ENCODE measurements at places on chromosomes 7 and 10. TPM values are rescaled to one million over a fixed set of nuclear protein-coding genes. Genes with fewer than 3 reads are reported as not detected.
A peak's percentile ranks its signal among the peaks of the same experiment; 100 is the strongest.

GRCh38 chr10:124956764-124957163 is 14.8 kb downstream of the ZRANB1 start:
- H3K4me3 ChIP-seq, result no peak overlapping the region
- no peaks in the 10 kb centered on the region for H3K4me1 ChIP-seq
- no peak overlapping the region for H3K27ac ChIP-seq
- H3K36me3 ChIP-seq, result no peaks in the 10 kb centered on the region
- DNase-seq, result no peak

- H3K36me3 ChIP-seq, result no peaks in the 10 kb centered on the region
- no peaks in the 10 kb centered on the region for H3K4me1 ChIP-seq
- H3K27me3 ChIP-seq, result no peaks in the 10 kb centered on the region
- H3K27ac ChIP-seq, result no peak overlapping the region
These were observed 300.6 kb downstream of the ZEB1 start for GRCh38 chr10:31619531-31620061.

- no peaks in the 10 kb centered on the region for H3K36me3 ChIP-seq
- H3K27ac ChIP-seq, result no peak overlapping the region
- H3K4me1 ChIP-seq, result no peaks in the 10 kb centered on the region
- H3K4me3 ChIP-seq, result no peak overlapping the region
- DNase-seq, result no peak
- H3K27me3 ChIP-seq, result no peaks in the 10 kb centered on the region
These were observed 8.5 kb upstream of the KNDC1 start for GRCh38 chr10:133151543-133151972.

CALML3 gene
- not detected for total RNA-seq

DNA sequence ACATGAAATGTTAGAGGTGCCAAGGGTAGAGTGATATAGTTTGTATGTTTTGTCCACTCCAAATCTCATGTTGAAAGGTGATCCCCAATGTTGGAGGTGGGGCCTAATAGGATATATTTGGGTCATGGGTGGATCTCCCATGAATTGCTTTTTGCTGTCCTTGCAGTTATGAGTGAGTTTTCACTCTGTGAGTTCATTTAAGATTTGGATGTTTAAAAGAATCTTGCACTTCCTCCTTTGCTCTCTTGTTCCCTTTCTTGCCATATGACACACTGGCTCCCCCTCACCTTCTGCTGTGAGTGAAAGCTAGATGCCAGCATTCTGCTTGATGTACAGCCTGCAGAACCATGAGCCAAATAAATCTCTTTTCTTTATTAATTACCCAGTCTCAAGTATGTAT is 269.2 kb downstream of the ZWINT start:
- H3K27ac ChIP-seq, result no peak overlapping the region
- H3K27me3 ChIP-seq, result no peaks in the 10 kb centered on the region
- H3K4me3 ChIP-seq, result no peak overlapping the region
- no peaks in the 10 kb centered on the region for H3K36me3 ChIP-seq
- no peaks in the 10 kb centered on the region for H3K4me1 ChIP-seq

DNA sequence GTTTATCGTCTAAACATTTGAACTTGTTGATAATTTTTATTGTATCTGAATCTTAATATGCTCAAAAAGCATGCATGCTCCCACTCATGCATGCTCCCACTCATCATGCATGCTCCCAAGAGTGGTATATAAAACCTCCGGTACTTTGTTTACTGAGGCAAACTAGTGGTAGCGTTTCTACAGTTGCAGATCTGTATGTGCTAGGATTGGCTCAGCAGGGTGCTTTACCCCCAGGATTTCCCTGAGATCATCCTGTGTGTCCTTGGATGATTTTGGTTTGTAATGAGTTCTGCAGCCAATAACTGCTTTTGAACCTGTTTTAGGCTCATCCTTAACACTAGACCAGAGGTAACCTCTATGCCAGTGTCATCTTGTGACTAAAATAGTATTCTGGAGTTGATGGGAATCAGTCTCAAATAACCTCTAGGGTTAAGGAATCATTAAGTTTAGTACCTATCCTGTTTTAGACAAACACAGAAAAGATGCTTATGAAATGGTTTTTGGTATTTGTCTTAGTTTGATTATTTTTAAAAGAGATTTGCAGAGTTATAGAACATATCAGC is 40.4 kb downstream of the PHTF2 start:
- DNase-seq, result no peak
- no peak overlapping the region for H3K27ac ChIP-seq
- no peaks in the 10 kb centered on the region for H3K27me3 ChIP-seq

GRCh38 chr7:130918129-130919052 is 184.4 kb upstream of the KLF14 start:
- no peak overlapping the region for H3K4me3 ChIP-seq
- H3K27me3 ChIP-seq, result no peaks in the 10 kb centered on the region
- peaks cover 11% of the 10 kb centered on the region for H3K36me3 ChIP-seq
- peak overlapping the region; percentile 66 for H3K27ac ChIP-seq
- DNase-seq, result no peak
- peaks cover 53% of the 10 kb centered on the region for H3K4me1 ChIP-seq

GRCh38 chr7:14902589-14903067 is at the start of gene DGKB:
DGKB (minus strand) TSS chr7:14902751.
- peak within 1 kb of the TSS; percentile 63 for H3K4me3 ChIP-seq
- H3K36me3 ChIP-seq, result no peaks in the 10 kb centered on the region
- no peaks in the 10 kb centered on the region for H3K4me1 ChIP-seq
- no peaks in the 10 kb centered on the region for H3K27me3 ChIP-seq
- no peak within 1 kb of the TSS for H3K27ac ChIP-seq

- no peaks in the 10 kb centered on the region for H3K27me3 ChIP-seq
- no peak overlapping the region for H3K4me3 ChIP-seq
- H3K4me1 ChIP-seq, result peaks cover 2% of the 10 kb centered on the region
- DNase-seq, result no peak
- no peak overlapping the region for H3K27ac ChIP-seq
These were observed 126.5 kb downstream of the CUBN start for GRCh38 chr10:17003151-17003550.

FZD1 gene
- 34.8 TPM for total RNA-seq

- H3K27ac ChIP-seq, result no peak overlapping the region
- DNase-seq, result no peak
- H3K36me3 ChIP-seq, result no peaks in the 10 kb centered on the region
- H3K27me3 ChIP-seq, result no peaks in the 10 kb centered on the region
- no peak overlapping the region for H3K4me3 ChIP-seq
- peaks cover 2% of the 10 kb centered on the region for H3K4me1 ChIP-seq
These were observed 95.9 kb upstream of the SLC25A13 start for GRCh38 chr7:96417784-96418183.

LIPJ gene
- total RNA-seq, result not detected

- DNase-seq, result no peak
- H3K4me3 ChIP-seq, result no peak overlapping the region
- H3K4me1 ChIP-seq, result no peaks in the 10 kb centered on the region
These were observed 304.9 kb downstream of the IPMK start for GRCh38 chr10:57962839-57963238.

FOXI2 gene
- total RNA-seq, result 1.1 TPM

GRCh38 chr10:117086546-117086945 is 51.5 kb downstream of the VAX1 start:
- H3K27me3 ChIP-seq, result no peaks in the 10 kb centered on the region
- no peak overlapping the region for H3K27ac ChIP-seq
- H3K4me1 ChIP-seq, result no peaks in the 10 kb centered on the region
- H3K36me3 ChIP-seq, result no peaks in the 10 kb centered on the region
- DNase-seq, result no peak

VSTM2A gene
- not detected for total RNA-seq

DNA sequence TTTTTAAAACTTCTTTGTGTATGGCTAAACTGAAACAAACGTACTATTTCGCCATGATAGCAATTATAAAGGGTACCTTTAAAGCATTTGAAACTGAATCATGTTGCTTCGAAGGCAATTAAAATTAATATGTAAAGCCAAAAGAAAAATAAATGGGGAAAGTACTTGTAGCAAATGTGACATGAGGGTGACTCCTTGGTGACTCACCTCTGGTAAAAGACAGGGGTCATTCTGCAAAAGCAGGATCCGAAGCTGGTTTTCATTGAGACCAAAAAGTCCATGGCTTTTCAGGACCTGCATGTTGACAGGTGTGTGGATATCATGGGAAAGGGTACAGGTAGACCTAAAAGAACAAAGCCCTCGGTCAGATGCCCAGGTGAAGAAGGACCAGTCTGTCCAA is 1.5 kb downstream of the ZC3HAV1L start:
- H3K36me3 ChIP-seq, result no peaks in the 10 kb centered on the region
- peaks cover 10% of the 10 kb centered on the region for H3K4me1 ChIP-seq
- DNase-seq, result no peak
- H3K27me3 ChIP-seq, result no peaks in the 10 kb centered on the region

CCDC146 gene
- total RNA-seq, result 15.4 TPM

GRCh38 chr7:107564553-107565298 is 955 bp downstream of the DUS4L start:
- H3K4me1 ChIP-seq, result no peaks in the 10 kb centered on the region
- H3K4me3 ChIP-seq, result peak overlapping the region; percentile 82
- DNase-seq, result no peak
- H3K27ac ChIP-seq, result peak overlapping the region; percentile 93

MRLN gene
- total RNA-seq, result not detected

DNA sequence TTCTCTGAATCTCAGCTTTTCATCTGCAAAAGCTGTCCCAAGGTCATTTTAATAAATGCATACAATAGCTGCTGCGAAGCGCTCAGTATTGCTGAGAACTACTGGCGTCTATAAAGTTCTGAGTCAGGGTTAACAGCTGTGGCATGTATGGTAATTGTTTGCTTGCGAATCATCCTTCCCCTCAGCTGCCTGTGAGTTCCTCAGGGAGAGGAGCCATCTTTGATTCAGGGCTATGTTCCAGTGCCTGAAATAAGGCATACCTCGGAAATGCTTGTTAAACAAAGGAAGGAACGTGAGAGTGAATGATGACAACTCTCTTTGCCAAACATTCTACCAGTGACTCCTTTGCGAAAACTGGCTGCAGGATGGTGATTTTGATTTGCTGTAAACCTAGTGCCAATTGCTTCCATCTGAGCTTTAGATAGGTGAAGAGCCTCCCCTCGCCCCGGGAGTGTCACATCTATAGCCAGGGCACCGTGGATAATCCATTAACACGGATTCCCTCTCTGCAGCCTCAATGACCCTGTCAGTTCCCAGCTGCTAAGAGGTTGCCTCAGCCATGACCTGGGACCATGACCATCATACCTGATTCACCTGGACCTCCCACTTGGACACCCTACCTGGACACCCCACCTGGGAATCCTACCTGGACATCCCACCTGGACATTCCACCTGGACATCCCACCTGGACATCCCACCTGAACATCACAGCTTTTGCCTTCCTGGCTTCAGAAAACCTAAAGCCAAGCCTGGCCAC is 39.6 kb downstream of the GPRIN2 start:
- H3K4me1 ChIP-seq, result no peaks in the 10 kb centered on the region
- H3K27ac ChIP-seq, result no peak overlapping the region
- DNase-seq, result no peak

MOGAT3 gene
- 0.25 TPM for total RNA-seq

DNA sequence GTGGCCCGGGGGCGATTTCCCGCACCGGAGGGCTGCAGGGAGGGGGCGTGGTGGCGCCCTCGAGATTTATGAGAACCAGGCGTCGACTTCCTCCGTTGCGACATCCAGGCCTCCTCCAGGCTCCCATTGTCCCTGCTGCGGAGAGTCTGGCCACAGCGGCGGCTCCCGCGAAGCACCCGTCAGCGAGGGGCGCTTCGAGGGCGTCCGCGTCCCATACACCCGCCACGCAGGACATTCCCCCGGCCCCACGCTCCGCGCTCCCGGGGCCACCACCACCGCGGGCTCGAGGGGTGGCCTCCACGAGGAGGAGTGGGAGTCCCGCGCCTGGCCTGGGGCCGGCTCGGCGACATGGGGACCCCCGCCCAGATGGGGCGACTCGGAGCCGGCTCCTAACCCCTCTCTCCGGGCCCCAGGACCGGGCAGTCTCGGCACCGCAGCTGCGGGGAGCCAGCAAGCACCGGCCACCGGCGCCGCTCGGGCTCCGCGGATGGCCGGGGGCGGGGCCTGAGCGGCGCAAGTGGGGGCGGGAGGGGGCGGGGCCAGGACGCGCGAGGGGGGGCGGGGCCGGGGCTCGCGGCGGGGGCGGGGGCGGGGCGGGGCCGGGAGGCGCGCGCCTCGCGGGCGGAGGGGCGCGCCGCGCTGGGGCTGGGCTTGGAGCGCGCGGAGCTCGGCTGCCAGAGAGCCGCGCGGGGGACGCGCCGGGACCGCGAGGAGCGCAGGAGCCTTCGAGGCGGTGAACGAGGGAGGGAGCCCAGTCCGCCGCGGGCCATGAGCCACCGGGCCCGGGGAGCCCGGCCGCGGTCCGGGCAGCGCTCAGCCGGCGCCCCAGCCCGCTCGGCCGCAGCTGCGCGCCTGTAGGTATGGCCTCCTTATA is at the start of gene SH2B2:
Gene SH2B2 (plus strand): TSS at position 632 of the 874 bp plus-strand sequence. CDS start 13,683 bp downstream, outside the sequence.
- H3K27ac ChIP-seq, result peak within 1 kb of the TSS; percentile 82
- H3K36me3 ChIP-seq, result no peaks in the 10 kb centered on the region
- H3K4me1 ChIP-seq, result no peaks in the 10 kb centered on the region
- H3K4me3 ChIP-seq, result peak within 1 kb of the TSS; percentile 41

- DNase-seq, result no peak
- H3K4me3 ChIP-seq, result no peak overlapping the region
- H3K27ac ChIP-seq, result no peak overlapping the region
- no peaks in the 10 kb centered on the region for H3K27me3 ChIP-seq
- H3K36me3 ChIP-seq, result no peaks in the 10 kb centered on the region
These were observed 55.0 kb upstream of the DUSP5 start for GRCh38 chr10:110442746-110443145.

GPR26 gene
- total RNA-seq, result not detected

DNA sequence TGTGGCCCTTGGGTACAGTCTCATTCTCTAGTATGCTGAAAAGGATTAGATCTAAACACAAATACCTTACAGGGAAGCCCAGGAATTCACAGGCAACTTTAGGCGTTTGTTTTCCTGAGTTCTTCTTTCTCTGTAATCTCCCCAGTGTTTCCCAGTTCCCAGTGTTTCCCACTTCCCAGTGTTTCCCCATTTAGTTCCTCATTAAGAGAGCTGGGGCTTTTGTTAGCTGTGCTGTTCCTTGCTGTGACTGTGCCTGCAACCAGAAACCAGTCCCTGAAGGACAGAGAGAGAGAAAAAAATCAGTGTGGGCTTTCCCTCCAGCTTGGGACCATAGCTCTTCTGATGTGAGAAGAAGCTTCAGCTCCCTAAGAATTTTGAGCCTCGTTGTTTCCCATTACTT is 802.9 kb upstream of the COBL start:
- H3K36me3 ChIP-seq, result no peaks in the 10 kb centered on the region
- DNase-seq, result no peak
- no peak overlapping the region for H3K27ac ChIP-seq
- H3K4me3 ChIP-seq, result no peak overlapping the region
- no peaks in the 10 kb centered on the region for H3K27me3 ChIP-seq
